ENCODE measurements at places on chromosomes 1 and 21.

DNA sequence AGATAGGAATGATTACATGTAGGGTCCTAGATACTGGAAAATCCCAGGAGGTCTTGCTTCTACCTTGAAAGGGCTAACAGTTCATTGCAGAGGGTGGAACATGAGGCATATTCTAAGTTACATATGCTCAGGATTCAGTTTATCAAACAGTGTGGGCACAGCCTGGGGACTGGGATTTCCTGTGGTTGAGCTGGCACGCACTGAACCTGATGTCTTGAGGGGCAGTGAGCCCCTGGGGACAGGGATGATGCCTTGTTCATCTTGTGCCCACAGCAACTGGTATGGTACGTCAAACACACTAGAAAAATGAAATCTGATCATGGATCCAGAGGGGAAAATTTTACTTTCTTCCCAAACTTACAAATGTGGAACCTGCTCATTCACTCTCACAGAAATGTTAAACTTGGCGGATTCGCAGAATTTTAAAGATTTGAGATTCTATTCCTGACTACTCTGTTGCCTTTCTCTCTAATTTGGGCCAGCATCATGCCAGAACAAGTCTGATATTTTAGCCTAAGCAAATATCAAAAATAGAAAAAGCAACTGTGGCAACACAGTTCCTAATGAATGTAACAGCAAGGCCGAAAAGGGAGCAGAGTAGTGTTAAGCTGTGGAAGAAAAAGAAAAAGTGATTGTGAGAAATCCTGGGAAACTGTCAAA lies 68.2 kb upstream of the COL24A1 start:
- DNase-seq, result no peak

DNA sequence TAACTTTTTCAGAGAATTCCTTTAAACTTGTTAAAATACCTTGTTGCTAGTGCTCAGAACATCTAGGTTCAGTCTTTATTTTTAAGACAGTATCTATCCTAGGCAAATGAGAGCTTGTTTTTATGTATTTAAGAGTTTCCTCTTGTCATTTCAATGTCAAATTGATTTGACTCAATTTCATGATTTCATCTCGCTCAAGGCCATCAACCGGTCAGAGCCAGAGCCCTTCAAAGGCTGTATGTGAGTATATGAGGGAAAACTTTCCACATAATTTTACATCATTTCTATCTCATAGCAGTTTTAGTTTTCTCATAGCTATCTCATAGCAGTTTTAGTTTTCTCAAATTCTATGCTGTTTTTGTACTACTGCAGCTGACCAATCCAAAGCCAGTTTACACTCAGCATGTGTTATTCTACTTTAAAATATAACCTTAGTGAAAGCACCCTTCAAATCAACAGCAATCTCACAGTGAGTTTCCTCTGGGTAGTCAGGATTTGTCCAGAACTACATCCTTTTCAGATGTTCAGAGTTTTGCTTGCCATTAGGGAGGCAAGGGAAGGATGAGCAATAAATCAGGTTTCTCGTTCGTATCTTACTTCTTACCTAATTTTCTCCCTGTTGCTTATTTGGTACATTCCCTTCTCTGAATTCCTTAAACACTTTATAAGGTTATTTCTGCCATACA lies 12.7 kb downstream of the HNRNPU start:
- DNase-seq, result no peak

DNA sequence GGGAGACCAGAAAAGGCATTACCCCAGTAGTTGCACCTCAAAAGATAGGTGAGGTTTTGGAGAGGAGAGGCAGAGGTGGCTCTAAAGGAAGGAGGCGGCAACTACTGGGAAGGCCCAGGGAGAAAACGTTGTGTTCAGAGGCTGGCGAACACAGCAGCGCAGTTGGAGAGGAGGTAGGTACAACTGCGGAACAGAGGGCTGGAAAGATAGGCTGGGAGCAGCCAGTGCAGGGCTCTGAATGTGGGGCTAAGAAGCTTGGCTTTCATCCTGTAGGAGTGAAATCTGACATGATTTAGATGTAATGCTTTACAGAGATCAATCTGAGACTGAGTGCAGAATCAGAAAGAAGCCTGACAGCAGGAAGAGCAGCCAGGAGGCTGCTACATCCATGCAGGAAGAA lies 13.0 kb downstream of the RIMS3 start:
- DNase-seq, result no peak

- no peak for DNase-seq
These were observed 3.2 kb downstream of the DMBX1 start for GRCh38 chr1:46492871-46493270.

- DNase-seq, result no peak
These were observed 42.8 kb upstream of the MARK1 start for GRCh38 chr1:220485131-220485530.

GRCh38 chr1:150548632-150549495 lies at the start of gene ADAMTSL4:
TSS of gene ADAMTSL4 (plus strand) at chr1:150549408. CDS start at chr1:150552289, 2,881 bp downstream.
- peak; percentile 37 for DNase-seq

DNA sequence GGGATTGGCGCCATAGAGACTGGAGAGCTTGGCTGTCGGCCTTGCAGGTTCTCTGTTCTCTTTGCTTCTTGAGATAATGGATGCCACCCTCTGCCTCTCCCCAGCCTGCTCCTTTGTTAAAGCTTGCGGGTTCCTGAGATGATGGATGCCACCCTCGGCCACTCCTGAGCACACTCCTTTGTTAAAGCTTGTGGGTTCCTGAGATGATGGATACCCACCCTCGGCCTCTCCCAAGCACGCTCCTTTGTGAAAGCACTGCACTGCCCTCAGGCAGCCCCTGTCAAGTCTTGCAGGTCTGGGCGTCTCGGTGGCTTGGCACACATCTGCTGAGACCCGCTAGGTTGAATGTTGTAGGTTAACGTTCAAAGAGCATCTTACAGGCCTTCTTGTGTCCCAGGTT lies 76.5 kb downstream of the SCCPDH start:
- DNase-seq, result no peak

DNA sequence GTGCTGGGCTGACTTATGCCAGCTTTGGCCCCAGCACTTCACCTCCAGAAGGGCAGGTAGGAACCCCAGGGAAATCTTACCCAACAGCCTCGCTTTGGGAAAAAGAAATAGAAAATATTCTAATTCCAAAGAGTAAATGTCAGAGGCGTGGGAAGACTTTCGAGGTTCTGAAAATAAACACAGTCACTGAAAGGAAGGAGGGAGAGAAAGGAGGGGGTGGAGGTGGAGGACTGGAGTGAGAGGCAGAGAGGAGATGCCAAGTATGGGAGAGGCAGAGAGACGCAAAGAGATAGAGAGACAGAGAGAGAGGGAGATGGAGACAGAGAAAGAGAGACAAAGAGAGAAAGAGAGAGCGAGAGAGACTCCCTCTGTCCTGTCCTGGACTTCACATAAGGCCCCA lies 395.0 kb downstream of the PTPRU start:
- DNase-seq, result no peak

GRCh38 chr1:150579945-150580642 lies 684 bp upstream of the MCL1 start:
- no peak for DNase-seq

GRCh38 chr1:14094611-14095400 lies 394.8 kb downstream of the PRDM2 start:
- no peak for DNase-seq

DNA sequence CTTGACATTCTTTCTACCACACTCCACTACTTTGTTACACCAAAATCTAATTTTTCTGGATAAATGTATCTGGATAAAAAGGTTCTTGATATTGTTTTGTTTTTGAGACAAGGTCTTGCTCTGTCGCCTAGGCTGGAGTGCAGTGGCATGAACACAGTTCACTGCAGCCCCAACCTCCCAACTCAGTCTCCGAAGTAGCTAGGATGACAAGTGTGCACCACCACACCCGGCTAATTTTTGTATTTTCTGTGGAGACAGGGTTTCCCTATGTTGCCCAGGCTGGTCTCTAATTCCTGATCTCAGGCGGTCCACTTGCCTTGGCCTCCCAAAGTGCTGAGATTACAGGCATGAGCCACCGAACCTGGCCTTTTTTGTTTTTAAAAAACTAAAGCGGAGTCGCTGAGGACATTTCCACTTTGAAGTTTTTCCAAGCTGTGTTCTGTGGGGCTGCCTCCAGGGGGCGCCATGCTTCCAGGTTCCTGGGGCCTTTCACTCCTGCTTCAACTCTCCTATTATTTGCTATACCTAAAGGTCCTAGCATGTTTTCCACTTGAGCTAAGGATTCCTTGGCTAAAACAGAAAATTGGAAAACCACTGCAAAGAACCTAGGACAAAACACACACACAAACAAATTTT lies 14.1 kb upstream of the NCMAP start:
- no peak for DNase-seq

- no peak for DNase-seq
These were observed 56.4 kb downstream of the CHIA start for GRCh38 chr1:111347026-111347425.

DNA sequence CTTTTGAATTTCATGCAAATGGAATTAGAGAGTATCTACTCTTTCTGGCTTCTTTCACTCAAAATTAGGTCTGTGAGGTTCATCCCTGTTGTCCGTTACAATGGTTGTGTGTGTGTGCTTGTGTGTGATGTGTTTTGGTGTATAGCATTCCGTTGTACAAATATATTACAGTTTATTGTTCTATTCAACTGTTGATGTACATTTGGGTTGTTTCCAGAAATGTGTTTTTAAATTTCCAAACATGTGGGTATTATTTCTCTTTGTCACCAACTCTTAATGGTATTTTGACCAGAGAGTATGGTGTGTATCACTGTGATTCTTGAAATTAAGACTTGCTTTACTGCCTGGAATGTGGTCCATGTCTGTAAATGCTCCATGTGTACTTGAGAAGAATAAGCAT lies 16.8 kb upstream of the HCRTR1 start:
- DNase-seq, result no peak

GRCh38 chr1:165226326-165226725 lies 130.2 kb downstream of the LMX1A start:
- no peak for DNase-seq

- DNase-seq, result no peak
These were observed 44.1 kb upstream of the EIF4G3 start for GRCh38 chr1:21220815-21221214.

DNA sequence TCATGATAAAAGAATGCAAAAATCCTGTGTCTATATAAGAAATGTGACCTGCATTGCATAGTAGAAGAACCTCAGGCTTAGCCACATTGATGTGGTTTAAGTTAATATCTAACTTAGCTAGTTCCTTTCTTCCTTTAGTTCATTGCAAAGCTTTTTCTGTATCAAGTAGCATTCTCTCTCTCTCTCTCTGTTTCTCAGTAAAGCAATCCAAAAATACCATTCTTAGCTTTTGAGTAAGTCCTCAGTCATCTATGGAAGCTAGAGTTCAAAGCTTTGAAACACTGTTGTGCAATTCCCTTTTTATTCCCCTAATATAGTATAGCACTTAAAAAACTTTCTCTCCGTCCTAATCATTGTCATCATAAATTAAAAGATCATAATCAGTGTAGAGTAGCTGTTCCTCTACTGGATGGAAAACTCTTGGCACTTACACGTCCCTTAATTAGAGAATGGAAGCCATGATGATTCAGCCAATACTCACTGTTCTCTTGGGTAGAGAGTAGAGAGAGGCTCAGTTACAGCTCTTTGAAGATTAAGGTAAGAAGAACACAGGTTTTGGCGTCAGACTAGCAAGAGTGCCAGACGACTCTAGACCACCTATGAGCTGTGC lies 350.3 kb upstream of the LYPLAL1 start:
- no peak for DNase-seq

DNA sequence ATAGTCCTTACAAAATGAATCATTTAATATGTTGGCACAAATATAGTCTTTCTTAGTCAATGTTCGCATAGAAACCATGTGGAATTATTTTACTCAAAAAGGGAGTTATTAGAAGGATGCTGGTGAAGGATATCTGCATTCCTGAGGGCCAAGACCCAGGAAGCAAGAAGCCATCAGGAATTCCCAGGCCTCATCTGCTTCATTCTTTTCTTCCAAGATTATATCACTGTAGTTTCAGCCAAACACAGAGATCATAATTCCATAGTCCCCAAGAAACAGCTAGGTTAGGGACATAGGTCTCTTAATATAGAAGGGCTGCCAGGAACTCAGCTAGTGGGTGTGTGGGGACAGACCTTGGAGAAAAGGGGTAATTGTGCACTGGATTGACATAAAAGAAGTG lies 28.6 kb upstream of the DISC1 start:
- DNase-seq, result no peak

GRCh38 chr21:42039470-42039901 lies 29.3 kb upstream of the ZBTB21 start:
- no peak for DNase-seq

DNA sequence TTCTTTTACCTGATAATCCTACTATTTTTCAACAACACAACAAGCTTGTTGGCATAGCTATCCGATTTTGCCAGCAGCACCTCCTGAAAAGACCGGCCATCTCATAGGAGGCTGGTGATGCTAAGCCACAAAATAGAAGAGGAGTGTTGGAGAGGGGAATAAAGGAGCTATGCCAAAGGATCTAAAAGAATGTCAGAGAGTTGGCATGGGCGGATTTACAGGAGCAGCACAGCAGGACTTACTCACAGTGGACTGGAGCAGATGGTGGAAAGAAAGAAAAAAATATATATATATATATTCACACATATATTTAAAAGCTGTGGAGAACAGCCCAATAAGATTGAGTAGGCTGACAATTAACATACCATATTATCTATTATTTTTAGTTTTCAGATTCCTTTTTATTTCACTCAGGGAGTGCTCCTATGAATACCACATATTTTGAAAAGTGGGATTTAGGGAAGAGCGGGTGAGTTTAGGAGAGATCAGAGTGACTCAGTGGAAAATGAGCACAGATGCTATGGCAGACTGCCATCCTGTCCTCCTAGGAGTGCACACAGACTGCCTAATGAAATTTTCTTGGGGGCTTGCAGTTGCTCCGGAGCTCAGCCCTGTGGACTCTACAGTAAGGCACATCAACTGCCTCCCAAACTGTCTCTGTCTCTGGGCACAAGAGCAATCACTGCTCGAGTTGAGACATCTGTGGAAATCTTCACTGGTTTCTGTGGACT lies 394.4 kb upstream of the CHRM3 start:
- no peak for DNase-seq

DNA sequence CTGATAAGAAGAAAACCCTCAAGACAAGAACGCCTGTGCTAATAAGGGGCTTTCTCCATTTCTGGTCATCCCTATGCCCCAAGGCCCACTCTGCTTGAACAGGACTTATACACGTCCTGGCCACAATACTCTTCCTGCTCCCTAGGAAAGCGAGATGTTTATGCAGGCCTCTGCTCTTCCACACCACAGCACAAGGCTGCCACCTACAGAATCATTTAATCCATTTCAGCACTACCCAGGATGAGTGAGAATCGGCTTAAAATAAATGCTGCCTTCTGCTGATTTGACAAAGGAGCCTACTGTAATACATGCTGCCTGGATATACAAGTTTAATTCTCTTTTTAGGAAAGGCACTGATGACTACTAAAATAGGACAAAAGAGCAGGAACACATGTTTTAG lies 29.4 kb downstream of the FRRS1 start:
- DNase-seq, result no peak

- no peak for DNase-seq
These were observed 65.2 kb upstream of the PRKACB start for GRCh38 chr1:84078842-84079202.

DNA sequence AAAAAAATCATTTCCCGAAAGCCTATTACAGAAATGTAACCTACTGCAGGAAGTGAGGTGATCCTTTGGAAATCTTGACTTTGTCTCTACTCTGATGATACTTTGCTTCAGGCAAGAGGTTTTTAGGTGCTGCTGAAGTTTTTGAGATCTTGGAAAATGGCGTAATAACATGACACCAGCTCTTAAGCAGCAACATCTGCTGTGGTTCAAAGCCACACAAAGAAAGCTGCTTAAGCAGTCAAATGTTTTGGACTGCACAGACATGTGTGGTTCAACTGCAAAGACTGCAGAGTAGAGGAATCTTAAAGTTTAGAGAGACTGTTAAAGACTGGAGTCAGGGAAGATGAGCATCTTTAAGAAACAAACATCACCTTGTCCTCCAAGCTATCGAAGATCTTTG lies 139.0 kb downstream of the RASAL2 start:
- DNase-seq, result no peak

Measured in CD4-positive, alpha-beta T cell treated with Interleukin-4 for 1 hour (primary cell).